ENCODE measurements at places on chromosomes 5 and 9.

GRCh38 chr5:42858031-42858643 is 46.4 kb upstream of the SELENOP start:
- DNase-seq: no peak

GRCh38 chr5:178467205-178467567 is 123.0 kb downstream of the COL23A1 start:
- DNase-seq: no peak

- no peak for DNase-seq
These were observed 276.0 kb downstream of the FSTL4 start for GRCh38 chr5:133336121-133336968.

DNA sequence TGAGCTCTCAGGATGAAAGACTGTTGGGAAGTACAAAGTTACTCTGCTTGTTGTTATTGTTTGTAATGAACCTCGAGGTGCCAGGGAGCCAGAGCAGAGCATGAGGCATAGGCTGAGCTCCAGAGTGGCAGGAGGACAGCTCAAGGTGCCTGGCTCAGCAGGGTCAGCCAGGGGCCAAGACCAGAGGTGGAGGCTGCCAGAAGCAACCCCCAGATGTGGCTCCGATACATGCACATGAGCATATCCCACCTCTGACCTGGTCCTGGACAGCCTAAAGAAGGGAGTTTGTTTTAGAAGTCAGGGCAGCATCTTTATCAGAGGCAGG is 105.6 kb downstream of the PSD2 start:
- no peak for DNase-seq

GRCh38 chr9:129999141-129999510 is 43.9 kb downstream of the FNBP1 start:
- DNase-seq: no peak

DNA sequence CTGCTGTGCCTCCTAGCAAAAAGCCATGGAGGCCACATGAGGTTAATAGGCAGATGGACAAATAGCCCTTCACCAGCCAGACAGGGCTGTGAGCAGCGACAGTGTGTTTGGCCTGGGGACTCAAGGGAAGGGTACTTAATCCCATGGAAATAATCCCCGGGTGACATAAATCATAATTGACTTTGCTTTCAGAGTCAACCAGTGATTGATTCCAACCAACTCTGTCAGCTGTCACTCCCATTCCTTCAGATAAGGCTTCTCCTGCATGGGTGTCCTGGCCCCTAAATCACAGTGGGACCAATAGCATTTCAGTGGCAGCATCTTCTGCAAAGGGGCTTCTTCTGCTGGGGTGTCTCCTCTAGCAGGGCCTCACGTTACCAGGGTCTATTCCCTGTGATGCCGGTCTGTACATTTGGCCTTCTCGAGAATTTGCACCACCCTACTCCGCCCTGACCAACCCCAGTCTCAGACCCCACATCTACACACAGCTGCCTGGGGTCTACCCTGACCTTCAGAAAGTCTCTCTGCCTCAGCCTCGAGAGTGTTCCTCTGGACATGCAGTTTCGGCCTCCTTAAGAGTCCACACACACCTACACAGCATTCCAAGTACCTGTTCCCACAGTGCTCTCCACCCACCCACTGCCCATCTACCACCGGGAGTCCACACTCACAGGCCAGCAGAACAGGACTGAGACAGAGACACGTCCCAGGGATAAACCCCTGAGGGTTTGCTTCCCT is 3.7 kb downstream of the CLTB start:
- no peak for DNase-seq

- DNase-seq: no peak
These were observed 198.3 kb downstream of the KCTD16 start for GRCh38 chr5:144369006-144369405.

DNA sequence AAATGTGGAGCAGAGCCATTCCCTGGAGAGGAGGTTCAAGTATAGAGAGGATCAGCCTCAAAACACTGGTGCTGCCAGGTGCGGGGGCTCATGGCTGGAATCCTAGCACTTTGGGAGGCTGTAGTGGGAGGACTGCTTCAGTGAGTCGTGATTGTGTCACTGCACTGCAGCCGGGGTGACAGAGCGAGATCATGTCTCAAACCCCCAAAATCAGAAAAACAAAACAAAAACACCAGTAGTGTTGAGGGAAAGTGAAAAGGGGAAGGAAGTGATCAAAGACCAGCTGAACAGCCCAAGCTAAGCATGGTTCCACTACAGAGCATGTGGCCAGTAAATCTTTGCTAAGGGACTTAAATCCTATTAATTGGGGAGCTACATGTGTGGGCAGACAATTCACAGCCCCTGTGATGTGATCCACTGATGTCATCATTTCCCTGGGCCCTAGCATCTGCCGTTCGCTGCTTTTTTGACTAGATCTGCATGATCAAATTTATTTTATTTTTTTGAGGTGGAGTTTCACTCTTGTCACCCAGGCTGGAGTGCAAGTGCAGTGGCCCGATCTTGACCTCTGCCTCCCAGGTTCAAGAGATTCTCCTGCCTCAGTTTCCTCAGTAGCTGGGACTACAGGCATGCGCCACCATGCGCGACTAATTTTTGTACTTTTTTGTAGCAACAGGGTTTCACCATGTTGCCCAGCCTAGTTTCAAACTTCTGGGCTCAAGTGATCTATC is 2.7 kb upstream of the PCBD2 start:
- DNase-seq: no peak

GRCh38 chr9:91657501-91657900 is 233.9 kb upstream of the NFIL3 start:
- DNase-seq: no peak
